ENCODE measurements at places on chromosomes 7 and 10.

GRCh38 chr7:39674406-39674805, 51.0 kb downstream of the RALA start:
- DNase-seq = no peak

GRCh38 chr10:74743401-74743800, 83.0 kb upstream of the KAT6B start:
- DNase-seq = no peak

GRCh38 chr10:94376865-94377264, 14.1 kb upstream of the NOC3L start:
- no peak for DNase-seq

GRCh38 chr10:20957744-20958143, 60.6 kb upstream of the NEBL start:
- no peak for DNase-seq

DNA sequence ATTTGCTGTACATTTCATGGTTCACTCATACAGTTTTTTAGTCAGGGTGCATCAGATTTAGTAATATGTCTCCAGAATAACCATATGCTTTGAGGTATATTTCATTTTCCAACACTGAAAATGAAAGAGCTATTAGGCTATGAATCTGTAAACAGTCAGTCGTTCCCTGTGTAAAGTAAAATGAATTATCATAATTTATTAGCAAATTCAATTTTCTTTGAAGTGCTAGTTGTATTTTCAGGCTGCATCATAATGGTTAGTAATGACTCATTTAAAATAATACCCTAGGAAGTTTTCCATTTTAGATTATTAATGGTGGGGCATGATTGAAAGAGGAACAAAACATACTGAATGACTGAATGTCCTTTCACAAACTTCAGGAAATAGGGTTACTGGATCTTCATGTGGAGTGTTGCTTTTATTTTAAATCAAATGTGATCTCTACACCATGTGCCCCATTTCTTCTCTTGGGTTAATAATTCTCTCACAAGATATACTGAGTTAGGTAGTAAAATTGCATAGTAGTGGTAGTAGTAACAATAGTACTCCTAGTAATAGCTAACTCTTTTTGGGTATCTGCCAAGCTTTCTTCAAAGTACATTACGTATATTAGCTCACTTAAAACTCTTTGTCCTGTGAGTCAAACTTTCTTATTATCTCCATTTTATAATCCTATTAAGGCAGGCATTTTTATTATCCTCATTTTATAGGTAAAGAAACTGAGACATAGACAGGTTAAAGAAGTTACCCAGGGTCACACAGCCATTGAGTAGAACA, 476.5 kb downstream of the SUGCT start:
- no peak for DNase-seq

GRCh38 chr10:68151453-68151852, 42.2 kb downstream of the MYPN start:
- no peak for DNase-seq

DNA sequence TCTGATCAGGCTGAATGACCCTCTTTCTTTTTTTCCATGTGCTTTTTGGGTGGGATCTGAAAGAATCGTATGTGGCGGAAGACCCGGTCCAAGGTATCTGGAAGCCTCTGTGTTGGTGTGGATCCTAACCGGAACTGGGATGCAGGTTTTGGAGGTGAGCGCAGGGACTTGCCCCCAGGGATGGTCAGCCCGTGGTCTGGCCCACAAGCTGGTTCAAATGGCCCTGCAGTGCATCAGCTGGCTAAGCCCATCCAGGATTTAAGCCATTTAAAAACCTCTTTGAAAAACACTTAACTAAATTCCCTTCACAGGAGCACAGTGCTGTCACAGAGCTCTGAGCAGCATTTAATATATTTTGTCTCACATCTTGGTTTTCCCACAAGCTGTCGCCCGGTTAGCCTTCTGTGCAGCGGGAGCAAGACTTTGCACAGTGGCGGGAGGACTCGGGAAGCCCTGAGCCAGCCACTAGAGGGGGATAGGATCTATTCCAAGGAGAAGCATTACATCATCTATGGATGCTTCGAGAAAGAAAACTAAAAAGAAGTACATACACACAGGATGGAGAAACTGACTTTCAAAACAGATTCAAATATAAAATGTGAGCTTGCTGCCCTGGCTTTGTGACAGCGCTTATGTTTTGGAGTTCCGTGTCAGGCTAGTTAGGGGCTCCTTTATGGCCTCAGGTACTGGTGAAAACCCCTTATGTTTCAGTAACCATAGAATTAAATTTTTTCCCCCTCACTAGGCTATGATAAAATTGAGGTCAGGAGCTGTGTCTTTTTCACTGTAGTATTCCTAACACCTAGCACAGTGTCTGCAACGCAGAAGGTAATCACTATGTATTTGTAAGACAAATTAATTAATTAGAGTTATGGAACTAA, 11.3 kb downstream of the CPA2 start:
- DNase-seq = no peak

GRCh38 chr7:76198202-76198601, 3.5 kb upstream of the SRRM3 start:
- DNase-seq = no peak

DNA sequence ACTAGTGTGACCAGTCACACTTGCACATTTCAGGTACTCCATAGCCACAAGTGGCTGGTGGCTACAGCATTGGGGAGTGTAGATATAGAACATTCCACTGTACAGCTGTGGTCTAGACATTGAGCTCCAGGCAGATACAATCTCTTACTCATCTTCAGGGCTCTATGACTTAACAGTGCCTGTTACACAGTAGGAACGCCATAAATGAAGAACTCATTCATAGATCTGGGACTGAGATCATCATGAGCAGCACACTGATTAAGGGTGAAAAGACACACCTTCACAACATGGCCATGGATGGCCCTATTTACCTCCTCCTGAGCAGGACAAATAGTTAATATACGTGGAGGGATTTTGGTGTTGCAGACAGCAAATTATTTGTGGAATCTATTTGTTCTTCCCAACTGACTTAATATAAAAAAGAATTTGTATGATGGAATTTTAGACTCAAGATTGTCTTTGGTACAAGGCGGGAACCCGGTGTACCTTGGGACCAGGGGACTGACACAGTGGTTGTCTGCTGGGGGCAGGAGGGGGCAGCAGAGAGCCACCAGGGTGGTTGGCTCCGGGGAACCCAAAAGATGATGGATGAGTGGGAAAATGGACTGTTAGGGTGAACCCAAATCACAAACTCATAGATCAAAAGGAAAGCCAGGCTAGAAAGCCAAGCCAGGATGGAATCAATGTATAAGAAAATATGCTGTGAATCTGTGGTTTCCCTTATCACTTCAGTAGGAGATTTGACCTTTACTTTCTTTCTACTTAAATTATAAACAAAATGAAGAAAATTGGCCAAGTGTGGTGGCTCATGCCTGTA, 24.3 kb upstream of the CPA2 start:
- DNase-seq = peak; percentile 28

Data from activated CD4-positive, alpha-beta T cell treated with anti-CD3 and anti-CD28 coated beads for 1 hour (primary cell).